ENCODE measurements at places on chromosomes 16 and 17.

GRCh38 chr17:82938486-82938872, 98.7 kb upstream of the ZNF750 start:
- no peak for DNase-seq

DNA sequence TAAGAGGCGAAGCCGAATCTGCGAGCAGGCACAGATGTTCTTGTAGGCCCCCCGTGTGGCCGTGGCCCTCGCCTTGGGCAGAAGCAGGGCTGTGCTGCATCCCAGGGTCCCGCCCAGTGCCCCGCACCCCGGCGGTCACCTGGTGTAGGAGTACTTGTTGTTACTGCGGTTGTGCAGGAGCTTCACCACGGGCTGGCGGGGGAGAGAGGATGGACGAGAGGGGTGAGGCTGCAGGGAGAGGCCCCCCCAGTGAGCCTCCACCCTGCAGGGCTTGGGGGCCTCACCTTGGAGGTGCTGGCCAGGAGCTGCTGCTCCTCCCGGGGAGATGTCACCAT, 11.4 kb downstream of the ASPHD1 start:
- DNase-seq, result no peak

GRCh38 chr16:19130852-19131824, 17.4 kb downstream of the ITPRIPL2 start:
- DNase-seq, result peak; percentile 91

DNA sequence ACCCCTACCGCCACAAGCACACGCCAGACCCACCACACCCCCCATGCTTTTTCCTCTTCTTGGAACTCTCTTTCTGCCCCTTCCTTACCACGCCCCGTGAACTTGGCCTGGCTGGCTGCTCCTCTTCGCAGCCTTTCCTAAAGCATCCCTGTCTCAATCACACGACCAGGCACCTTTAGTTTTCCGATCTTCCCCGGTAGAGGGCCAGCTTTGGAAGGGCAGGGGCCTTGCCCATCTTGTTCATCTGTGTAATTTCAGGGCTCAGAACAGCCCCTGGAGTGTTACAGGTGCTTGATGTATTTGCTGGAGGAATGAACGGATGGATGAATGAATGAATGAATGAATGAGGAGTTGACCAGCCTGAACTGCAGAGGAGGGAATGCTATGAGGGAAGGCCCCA, 3.7 kb downstream of the SPPL2C start:
- DNase-seq, result no peak

DNA sequence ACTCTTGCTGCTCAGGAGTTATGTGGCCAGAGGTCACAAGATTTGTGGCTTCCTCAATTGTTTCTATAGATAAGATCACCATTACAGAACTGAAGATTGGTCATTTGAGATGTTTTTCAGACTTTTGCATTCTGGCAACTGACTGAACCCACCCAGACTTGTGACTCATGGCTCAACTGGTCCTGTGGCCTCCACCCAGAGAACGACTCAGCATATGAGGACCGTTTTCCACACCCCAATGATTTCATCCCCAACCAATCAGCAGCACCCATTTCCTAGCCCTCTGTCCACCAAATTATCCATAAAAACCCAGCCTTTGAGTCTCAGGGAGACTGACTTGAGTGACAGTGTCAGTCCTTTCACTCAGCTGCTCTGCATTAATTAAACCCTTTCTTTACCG, 143.2 kb upstream of the ASIC2 start:
- DNase-seq, result peak; percentile 62

- DNase-seq, result no peak
Observed at GRCh38 chr16:79318143-79318899, 282.2 kb downstream of the MAF start.

- peak; percentile 28 for DNase-seq
Observed at GRCh38 chr17:41307647-41308046, 1.5 kb downstream of the KRTAP16-1 start.

DNA sequence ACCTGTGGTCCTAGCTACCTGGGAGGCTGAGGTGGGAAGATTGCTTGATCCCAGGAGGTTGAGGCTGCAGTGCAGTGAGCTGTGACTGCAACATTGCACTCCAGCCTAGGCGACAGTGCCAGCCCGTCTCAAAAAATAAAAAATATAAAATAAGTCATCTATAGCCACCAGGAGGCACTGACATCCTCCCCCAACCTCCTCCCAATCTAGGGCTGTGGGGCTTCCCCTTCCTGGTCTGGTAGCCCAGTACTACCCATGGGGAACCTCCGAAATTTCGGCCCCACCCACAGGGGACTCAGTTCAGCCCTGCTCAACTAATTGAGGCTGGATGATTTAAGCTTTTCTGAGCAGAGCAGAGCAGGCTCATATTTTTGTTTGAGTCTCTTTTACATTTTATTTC, 3.2 kb downstream of the ZSCAN10 start:
- peak; percentile 24 for DNase-seq

DNA sequence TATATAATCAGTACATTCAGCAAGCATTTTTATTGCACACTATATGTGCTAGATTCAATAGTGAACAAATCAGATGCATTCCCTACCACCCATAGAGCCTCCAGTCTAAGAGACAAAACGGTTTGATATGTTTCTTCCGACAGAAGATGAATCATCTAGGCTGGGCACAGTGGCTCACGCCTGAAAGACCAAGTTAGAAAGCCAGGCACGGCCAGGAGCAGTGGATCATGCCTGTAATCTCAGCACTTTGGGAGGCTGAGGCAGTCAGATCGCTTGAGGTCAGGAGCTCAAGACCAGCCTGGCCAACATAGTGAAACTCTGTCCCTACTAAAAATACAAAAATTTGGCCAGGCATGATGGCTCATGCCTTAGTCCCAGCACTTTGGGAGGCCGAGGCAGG, 18.3 kb upstream of the COPRS start:
- no peak for DNase-seq

GRCh38 chr16:4660454-4661007, 32.8 kb upstream of the NUDT16L1 start:
- peak; percentile 64 for DNase-seq

DNA sequence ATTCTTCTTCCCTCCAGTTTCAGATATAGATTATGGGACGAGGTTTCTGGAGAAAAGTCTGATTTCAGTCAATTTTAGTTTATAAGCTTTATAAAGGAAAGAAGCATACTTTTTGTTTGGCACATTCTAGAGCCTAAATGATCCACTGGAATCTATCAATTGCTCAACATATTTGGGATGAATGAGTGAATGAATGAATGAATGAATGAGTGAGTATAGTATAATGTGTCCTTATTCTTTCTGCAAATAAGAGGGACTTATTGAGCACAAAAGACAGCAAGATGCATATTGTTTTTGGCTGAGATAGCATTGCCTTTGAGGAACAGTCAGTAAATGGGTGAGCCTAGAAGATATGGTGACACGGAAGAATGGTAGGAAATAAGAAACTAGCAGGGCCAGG, 245.4 kb downstream of the SHISA9 start:
- no peak for DNase-seq

- DNase-seq, result peak; percentile 92
Observed at GRCh38 chr16:11977376-11978041, 975 bp downstream of the SNX29 start.

GRCh38 chr17:64502021-64502420, 4.1 kb downstream of the DDX5 start:
- no peak for DNase-seq

DNA sequence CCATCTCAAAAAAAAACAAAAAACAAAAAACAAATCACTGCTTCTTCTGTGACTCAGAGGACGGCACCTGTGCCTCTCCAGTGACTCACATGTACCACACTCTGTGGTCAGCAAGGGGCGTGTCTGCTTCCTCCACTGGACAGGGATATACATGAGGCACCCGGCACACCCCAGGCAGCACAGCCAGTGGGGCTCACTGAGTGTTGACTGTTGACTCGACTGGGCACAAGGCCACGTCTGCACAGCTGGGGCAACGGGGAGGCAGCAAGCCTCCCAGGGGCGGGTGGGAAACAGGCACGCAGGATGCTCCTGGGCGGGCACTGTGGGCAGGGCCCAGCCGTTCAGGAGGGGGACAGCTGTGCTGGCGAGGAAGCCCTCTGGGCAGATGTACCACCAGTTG, 64.1 kb downstream of the TIMM22 start:
- peak; percentile 99 for DNase-seq

GRCh38 chr16:87487361-87487924, 5.4 kb downstream of the ZCCHC14 start:
- no peak for DNase-seq

GRCh38 chr16:89002851-89003830, 26.1 kb upstream of the CBFA2T3 start:
- no peak for DNase-seq

DNA sequence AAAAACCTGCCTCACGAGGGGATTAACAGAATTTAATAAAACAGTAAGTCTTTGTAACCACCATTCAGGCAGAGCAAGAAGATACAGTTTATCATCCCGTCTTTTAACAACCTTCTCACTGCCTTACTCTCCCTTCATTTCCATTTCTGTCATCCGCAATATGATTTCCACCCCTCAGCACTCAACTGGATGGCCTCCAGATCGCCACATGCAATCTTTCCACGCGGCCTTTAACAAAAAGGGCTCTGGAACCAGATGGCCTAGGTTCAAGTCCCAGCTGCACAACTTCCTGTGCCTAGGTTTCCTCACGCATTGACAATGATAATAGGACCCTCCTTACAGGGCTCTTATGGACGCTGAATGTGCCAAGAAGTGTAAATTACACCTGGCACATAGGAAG, 103.6 kb downstream of the GAS7 start:
- no peak for DNase-seq

- DNase-seq, result peak; percentile 84
Observed at GRCh38 chr17:67477687-67478086, 100.6 kb downstream of the PITPNC1 start.

- DNase-seq, result peak; percentile 26
Observed at GRCh38 chr17:41553987-41554680, 17.7 kb downstream of the KRT9 start.

- no peak for DNase-seq
Observed at GRCh38 chr17:82495844-82496528, 23.5 kb upstream of the FOXK2 start.

- peak; percentile 98 for DNase-seq
Observed at GRCh38 chr16:4253394-4254150, 11.7 kb upstream of the SRL start.

- DNase-seq, result no peak
Observed at GRCh38 chr17:4326112-4326511, 40.4 kb downstream of the UBE2G1 start.

GRCh38 chr16:86120201-86121192, 221.5 kb downstream of the IRF8 start:
- no peak for DNase-seq

GRCh38 chr16:57265850-57266530, 18.5 kb downstream of the PLLP start:
- peak; percentile 20 for DNase-seq

GRCh38 chr17:47324224-47325020, 667 bp downstream of the EFCAB13 start:
- DNase-seq, result peak; percentile 52

GRCh38 chr16:20610211-20610891, 34.2 kb upstream of the ACSM2B start:
- DNase-seq, result no peak

DNA sequence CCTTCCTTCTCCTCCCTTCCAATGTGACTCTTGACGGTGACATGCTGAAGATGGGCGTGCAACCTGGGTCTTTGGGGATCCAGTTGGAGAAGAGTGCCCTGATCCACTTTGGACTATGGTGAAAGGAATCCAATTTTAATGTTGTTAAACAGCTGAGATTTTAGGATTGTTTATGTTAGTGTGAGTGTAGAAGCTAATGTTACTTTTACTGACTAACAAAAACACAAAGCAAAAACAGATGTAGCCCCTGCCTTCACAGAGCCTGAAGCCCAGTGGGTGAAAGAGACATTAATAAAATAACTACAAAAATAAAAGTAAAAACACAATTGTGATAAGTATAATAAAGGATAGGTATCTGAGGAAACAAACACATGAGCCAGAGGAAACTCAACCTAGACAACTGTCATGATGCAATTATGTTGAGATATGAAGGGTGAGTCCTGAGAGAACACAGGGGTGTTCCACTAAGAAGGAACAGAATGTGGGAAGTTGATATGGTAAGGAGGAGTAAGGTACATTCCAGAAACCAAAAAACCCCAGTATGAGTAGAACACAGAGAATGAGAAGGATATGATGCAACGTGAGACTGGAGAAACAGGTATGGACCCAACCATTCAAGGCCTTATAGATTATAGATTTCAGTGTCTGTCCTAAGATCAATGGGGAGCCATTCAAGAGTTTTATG, 115.1 kb upstream of the PMFBP1 start:
- peak; percentile 27 for DNase-seq

DNA sequence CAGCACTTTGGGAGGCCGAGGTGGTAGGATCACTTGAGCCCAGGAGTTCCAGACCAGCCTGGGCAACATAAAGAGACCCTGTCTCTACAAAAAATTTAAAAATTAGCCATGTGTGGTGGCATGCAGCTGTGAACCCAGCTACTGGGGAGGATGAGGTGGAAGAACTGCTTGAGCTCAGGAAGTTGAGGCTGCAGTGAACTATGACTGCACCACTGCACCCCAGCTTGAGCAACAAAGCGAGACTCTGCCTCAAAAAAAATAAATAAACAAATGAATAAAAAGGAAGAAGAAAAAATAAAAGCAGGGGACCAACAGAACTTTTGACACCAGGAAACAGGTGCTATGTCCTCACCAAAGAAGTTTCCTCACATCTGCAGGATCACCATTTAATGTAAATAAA, 14.2 kb downstream of the TERF2 start:
- DNase-seq, result no peak

DNA sequence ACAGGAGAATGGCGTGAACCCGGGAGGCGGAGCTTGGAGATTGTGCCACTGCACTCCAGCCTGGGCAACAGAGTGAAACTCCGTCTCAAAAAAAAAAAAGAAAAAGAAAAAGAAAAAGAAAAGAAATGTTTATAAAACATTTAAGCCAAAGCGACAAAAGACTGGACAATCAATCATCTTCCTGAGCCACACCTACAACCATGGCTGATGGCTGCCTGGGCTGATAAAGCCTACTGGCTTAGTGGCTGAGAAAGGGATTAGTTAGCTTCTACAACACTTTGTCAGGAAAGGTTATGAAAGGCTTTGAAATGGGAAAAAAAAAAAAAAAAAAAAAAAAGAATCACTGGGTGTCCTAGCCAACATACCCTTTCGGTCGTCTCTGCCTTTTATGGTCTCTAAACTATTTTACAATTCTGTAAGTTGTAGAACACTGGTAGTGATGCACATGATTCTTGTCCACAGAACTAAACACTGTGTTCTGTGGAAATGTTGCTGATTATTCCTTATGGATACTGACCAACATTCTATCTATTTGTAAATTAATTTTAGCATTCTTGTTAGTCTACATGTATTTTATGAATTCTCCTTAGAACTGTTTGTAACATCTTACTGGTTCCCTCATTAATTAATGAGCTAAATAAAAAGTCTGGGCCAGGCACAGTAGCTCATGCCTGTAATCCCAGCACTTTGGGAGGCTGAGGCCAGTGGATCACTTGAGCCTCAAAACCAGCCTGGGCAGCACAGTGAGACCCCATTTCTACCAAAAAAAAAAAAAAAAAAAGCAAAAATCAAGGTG, 45.5 kb downstream of the ZZEF1 start:
- DNase-seq, result no peak

- no peak for DNase-seq
Observed at GRCh38 chr17:42760652-42761581, at the start of gene RAMP2. Gene RAMP2, plus strand, starts transcription at chr17:42761227. Its CDS starts 35 bp downstream, at chr17:42761262.

- DNase-seq, result no peak
Observed at GRCh38 chr17:74992223-74992622, 4.8 kb downstream of the CDR2L start.

Data from fibroblast of mammary gland (primary cell).